ENCODE measurements at places on chromosomes 13 and 19.

DNA sequence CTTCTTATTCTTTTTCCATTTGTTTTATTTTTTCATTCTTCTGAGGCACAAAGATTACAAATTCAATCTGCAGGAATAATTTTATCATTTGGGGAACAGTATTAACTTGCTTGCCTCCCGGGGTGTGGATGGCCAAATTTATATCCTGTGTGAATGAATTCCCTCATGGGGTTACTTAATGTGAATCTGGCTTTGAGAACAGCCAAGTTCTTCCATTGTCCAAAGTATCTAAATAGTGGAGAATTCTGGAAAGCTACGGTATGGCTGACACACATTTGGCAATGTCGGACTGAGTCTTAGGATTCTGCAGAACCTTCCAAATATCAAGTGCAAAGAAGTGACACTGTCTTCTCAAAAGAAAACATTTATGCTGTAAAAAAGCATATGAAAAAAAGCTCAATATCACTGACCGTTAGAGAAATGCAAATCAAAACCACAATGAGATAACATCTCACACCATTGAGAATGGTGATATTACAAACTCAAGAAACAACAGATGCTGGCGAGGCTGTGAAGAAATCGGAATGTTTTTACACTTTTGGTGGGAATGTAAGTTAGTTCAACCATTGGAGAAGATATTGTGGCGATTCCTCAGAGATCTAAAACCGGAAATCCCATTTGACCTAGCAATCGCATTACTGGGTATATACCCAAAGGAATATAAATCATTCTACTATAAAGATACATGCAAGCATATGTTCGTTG lies 620.2 kb downstream of the EFNB2 start:
- no peak for ATAC-seq

GRCh38 chr13:25247360-25247759 lies 39.9 kb downstream of the MTMR6 start:
- no peak for ATAC-seq

- no peak for ATAC-seq
These were observed 115.2 kb upstream of the PEG3 start for GRCh38 chr19:56955637-56956216.

DNA sequence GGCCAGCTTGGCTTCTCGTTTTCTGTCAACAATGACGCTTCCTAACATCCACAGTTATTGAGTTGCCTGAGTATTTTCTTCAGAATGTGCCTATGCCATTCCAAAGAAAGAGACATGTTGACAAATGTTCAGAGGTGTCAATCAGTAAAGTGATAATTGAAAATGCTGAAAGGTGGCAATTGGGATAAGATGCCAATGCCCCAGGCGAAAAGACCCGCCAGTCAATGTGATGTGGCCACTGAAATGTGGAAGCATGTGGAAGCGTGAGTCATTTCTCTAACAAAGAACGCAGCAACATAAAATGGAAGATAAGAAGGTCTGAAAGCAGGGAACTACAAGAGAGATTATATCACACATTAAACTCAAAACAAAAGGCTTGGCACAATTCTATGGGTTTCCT lies 882.2 kb upstream of the SLC10A2 start:
- no peak for ATAC-seq

DNA sequence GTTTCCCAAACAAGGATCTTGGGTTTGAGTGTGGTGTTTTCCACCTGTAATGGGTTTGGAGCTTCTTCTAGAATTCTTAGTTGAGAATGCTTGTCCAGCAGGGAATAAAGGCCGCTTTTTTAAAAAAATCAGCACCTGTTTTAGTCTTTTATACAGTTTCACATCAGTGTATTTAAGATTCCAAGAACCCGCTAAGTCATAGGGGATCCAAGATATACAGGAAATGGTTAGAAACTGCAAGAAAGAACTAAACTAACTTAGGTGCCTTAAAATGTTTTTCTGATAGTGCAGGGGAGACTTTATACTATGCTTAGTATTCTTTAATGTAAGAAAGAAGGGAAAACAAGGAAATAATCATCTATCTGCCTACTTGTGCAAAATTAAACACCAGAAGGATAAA lies 74.7 kb downstream of the C13orf42 start:
- ATAC-seq, result no peak

Measured in stimulated activated memory B cell treated with anti-CD40 and anti-IgM and Interleukin-4, amounts not matched to agents 10 μg/mL and 1 μg/mL and 100 μg/mL, for 72 hours (primary cell).